Activated naive CD4-positive, alpha-beta T cell treated with anti-CD3 and anti-CD28 coated beads, Interleukin-2, amount 10 ng/mL, durations not matched to agents 7 days and 5 days (primary cell): ENCODE measurements at places on chromosomes 6 and 20.

GRCh38 chr6:78300885-78301284 lies 566.5 kb upstream of the IRAK1BP1 start:
- no peaks in the 10 kb centered on the region for H3K4me1 ChIP-seq
- no peaks in the 10 kb centered on the region for H3K36me3 ChIP-seq
- H3K27me3 ChIP-seq: no peaks in the 10 kb centered on the region
- H3K4me3 ChIP-seq: no peak overlapping the region
- H3K27ac ChIP-seq: no peak overlapping the region

- no peaks in the 10 kb centered on the region for H3K36me3 ChIP-seq
- DNase-seq: no peak
- peaks cover 29% of the 10 kb centered on the region for H3K27me3 ChIP-seq
- no peak overlapping the region for H3K4me3 ChIP-seq
Measured at GRCh38 chr20:4435225-4435624, 286.5 kb upstream of the PRND start.

GRCh38 chr6:130699742-130700141 lies 127.5 kb upstream of the SMLR1 start:
- H3K27me3 ChIP-seq: no peaks in the 10 kb centered on the region
- no peak overlapping the region for H3K27ac ChIP-seq
- H3K4me3 ChIP-seq: no peak overlapping the region
- H3K36me3 ChIP-seq: peaks cover 28% of the 10 kb centered on the region

- peaks cover 16% of the 10 kb centered on the region for H3K4me1 ChIP-seq
- H3K4me3 ChIP-seq: no peak overlapping the region
- H3K36me3 ChIP-seq: peaks cover 3% of the 10 kb centered on the region
- H3K27me3 ChIP-seq: no peaks in the 10 kb centered on the region
- no peak overlapping the region for H3K27ac ChIP-seq
Measured at GRCh38 chr6:38024908-38025307, 205.4 kb downstream of the ZFAND3 start.
